ENCODE measurements at places on chromosomes 4 and X. TPM values are rescaled to one million over a fixed set of nuclear protein-coding genes. Genes with fewer than 3 reads are reported as not detected.

GRCh38 chr4:174789657-174790056 is 39.4 kb downstream of the GLRA3 start:
- H3K27ac ChIP-seq, result no peak overlapping the region
- no peak for DNase-seq
- H3K36me3 ChIP-seq, result no peaks in the 10 kb centered on the region
- no peak overlapping the region for H3K4me3 ChIP-seq

GRCh38 chr4:184114431-184114830 is 103.2 kb downstream of the ENPP6 start:
- no peak overlapping the region for H3K27ac ChIP-seq
- H3K4me3 ChIP-seq, result no peak overlapping the region
- peaks cover 4% of the 10 kb centered on the region for H3K27me3 ChIP-seq
- DNase-seq, result no peak
- no peaks in the 10 kb centered on the region for H3K36me3 ChIP-seq
- no peaks in the 10 kb centered on the region for H3K4me1 ChIP-seq

- H3K4me1 ChIP-seq, result peaks cover 7% of the 10 kb centered on the region
- no peak overlapping the region for H3K4me3 ChIP-seq
- H3K36me3 ChIP-seq, result peaks cover 13% of the 10 kb centered on the region
- no peak for DNase-seq
- no peak overlapping the region for H3K27ac ChIP-seq
Measured at GRCh38 chr4:151175233-151175632, 75.8 kb downstream of the RPS3A start.

- no peaks in the 10 kb centered on the region for H3K27me3 ChIP-seq
- H3K27ac ChIP-seq, result no peak overlapping the region
- peaks cover 2% of the 10 kb centered on the region for H3K4me1 ChIP-seq
- H3K4me3 ChIP-seq, result no peak overlapping the region
Measured at GRCh38 chr4:136680271-136680670, 852.0 kb downstream of the PCDH18 start.

GRCh38 chr4:79147251-79147650 is 178.6 kb downstream of the NAA11 start:
- no peaks in the 10 kb centered on the region for H3K36me3 ChIP-seq
- no peak for DNase-seq
- no peak overlapping the region for H3K27ac ChIP-seq
- H3K4me3 ChIP-seq, result no peak overlapping the region

- peaks cover 11% of the 10 kb centered on the region for H3K36me3 ChIP-seq
- no peaks in the 10 kb centered on the region for H3K4me1 ChIP-seq
- H3K27ac ChIP-seq, result no peak overlapping the region
Measured at GRCh38 chr4:122309988-122310626, 68.7 kb upstream of the ADAD1 start.

GRCh38 chr4:124179506-124180186 is 532.9 kb downstream of the ANKRD50 start:
- no peak overlapping the region for H3K27ac ChIP-seq
- no peaks in the 10 kb centered on the region for H3K36me3 ChIP-seq
- H3K4me3 ChIP-seq, result no peak overlapping the region
- H3K27me3 ChIP-seq, result no peaks in the 10 kb centered on the region
- DNase-seq, result no peak

DNA sequence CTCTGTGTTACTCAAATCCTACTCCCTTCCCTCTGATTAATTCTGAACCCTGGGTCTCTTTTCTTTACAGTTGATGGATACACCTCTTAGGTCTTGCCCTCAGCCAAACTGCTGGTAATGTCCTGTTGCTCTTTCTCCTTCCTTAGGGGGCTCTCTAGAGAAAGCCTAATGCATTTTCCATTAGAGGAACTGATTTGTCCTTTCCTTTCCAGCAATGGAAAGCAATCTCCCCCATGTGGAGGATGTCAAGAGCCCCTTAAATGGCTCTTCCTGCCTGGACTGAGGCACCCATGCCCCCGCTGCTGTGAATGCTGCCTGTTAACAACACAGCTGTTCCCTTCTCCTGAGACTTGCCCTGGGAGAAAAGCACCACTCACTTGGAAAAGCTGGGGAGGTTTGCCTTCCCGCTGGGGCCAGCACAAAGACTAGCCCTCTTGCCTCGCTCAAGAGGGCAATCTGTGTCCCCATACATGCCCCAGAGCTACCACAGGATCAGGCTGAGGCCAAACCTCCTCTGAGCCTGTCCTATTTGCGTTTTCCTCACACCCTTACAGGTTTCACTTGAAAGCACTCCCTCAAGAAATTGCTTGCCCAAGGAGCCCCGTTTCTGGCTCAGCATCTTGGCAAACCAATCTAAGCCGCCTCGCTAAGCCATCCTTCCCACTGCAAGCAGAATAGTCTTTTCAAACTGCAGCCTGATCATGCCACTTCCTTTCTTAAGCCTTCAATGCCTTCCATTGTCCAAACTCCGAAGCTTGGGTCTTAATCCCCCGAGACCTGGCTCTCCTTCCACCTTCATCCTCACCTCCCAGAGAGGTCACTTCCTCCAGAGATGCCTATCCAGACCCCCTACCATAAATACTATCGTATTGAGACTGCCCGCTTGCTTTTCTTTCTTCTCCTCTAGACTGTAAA is 23.2 kb upstream of the SMIM20 start:
- no peaks in the 10 kb centered on the region for H3K4me1 ChIP-seq
- H3K36me3 ChIP-seq, result no peaks in the 10 kb centered on the region

Gene TCP11X2
- not detected for total RNA-seq

Gene SLC25A5
- 216 TPM for total RNA-seq

Gene SH3D19
- total RNA-seq, result 27.2 TPM

Gene BRCC3
- 24.7 TPM for total RNA-seq

Gene CLGN
- 0.36 TPM for total RNA-seq

Gene DKK2
- 0.83 TPM for total RNA-seq

Gene CENPI
- 24.2 TPM for total RNA-seq

Data from IMR-90 (cell line).